ENCODE measurements at places on chromosomes 13 and 19.

DNA sequence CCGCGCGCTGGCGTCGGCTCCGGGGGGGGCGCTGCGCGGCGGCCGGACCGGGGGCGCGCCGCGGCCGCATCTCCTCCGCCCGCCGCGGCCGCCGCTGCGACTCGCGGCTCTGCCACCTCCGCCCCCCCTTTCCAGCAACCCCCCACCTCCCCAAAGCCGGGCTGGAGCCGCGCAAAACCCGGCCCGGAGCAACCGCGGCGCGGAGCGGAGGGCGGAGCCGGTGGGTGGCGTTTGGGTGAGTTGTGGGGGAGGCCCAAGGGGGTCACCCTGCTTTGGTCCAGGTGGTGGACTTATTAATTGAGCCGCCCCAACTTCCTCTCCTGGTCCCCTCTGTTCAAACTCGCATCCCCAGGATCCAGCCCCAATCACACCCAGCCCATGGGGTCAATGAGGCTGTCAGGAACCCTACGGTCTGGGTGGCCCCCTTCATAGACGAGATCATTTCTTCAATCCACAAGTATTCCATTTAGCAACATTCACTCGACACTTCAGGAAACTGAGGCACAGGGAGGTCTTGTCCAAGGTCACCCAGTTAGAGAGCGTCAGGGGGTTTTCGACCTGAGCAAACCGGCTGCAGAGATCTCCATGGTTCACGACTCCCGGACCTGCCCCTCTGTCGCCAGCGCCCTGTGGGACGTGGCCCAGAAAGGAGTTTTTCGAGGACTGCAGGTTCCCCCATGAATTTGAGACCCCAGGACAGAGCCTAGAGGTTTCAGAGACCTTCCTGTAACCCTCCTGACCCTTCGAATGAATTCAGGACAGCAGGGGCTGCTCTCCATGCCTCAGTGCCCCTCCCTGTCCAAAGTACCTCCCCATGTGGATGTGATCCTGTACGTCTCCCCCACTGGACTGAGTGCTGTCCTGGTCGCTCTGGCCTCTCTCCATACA is 22.4 kb upstream of the SEMA6B start:
- no peak for DNase-seq

GRCh38 chr13:99834246-99834645 is 137.3 kb downstream of the ZIC5 start:
- no peak for DNase-seq

DNA sequence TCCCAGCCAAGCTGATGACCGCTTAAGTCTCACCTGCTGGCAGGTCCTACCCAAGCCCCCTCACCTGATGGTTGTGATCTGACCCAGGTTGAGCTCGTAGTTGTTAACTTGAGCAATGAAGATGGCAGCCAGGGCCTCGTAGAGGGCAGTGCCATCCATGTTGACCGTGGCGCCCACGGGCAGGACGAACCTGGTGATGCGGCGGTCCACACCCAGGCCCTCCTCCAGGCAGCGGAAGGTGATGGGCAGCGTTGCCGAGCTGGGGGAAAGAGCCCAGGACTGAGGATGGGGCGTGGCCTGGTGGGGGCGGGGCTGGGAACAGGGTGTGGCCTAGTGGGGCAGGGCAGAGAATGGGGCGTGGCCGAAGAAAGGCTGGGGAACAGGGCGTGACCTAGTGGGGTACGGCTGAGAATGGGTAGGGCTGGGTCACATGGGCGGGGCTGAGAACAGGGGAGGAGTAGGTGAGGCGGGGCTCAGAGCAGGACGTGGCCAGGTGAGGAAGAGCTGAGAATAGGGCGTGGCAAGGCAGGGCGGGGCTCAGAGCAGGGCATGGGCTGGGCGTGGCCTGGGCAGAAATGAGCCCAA is 12.9 kb downstream of the OR7C2 start:
- no peak for DNase-seq

GRCh38 chr13:42651936-42652641 is 78.1 kb downstream of the TNFSF11 start:
- DNase-seq: no peak

DNA sequence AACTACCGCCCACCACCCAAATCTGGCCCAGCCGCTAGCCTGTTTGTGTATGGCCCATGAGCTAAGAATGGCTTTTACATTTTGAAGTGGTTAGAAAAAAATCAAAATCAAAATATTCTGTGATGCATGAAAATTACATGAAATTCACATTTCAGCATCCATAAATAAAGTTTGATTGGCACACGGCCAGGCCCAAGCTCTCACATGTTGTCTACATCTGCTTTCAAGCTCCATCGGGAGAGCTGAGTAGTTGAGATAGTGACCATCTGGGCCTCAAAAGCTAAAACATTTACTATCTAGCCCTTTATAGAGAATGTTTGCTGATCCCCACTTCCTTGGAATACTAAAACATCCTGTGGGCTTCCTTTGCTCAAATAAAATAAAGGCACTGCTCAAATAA is 14.5 kb downstream of the RFX2 start:
- no peak for DNase-seq

- DNase-seq: no peak
These were observed 587.4 kb downstream of the LMO7 start for GRCh38 chr13:76223565-76223964.

DNA sequence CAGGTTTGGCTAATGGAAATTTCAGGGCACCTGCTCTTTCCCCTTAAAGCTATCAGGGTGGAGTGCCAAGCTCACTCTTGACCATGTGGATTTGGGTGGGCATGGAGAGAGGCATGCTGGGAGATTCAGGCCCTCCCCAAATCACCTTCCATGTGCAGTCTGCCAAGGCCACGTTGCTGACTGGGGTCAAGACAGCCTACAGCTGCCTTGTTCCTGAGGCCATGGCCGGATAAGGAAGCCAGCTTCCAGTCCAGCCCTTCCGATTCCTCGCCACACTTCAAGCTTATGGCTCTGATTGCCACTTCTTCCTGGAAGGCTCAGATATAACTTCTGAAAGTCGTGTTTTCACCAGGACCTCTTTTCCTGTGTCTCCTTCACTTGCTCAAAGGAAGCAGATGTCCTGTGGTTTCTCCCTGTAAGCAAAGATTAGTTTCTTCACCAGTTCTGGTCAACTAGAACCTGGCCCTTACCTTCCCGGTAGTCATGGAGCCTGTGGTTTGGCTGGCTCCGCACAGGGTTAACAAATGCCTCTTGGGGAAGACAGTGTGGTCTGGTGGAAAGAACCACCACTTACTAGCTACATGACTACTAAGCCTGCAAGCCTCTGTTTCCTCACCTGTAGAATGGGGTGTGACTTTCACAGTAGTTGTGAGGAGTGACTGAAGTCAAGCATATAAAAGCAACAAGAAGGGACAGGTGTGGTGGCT is 16.1 kb upstream of the TPT1 start:
- no peak for DNase-seq

GRCh38 chr19:5191091-5191490 is 149.5 kb downstream of the PTPRS start:
- no peak for DNase-seq

- no peak for DNase-seq
These were observed 628 bp downstream of the CAPN12 start for GRCh38 chr19:38743394-38744297.

- DNase-seq: no peak
These were observed 1.2 kb downstream of the KIR2DL4 start for GRCh38 chr19:54804571-54804970.

- DNase-seq: no peak
These were observed 21.9 kb downstream of the ANKRD27 start for GRCh38 chr19:32652894-32653598.

- no peak for DNase-seq
These were observed 3.5 kb downstream of the SELENOV start for GRCh38 chr19:39518458-39518857.

DNA sequence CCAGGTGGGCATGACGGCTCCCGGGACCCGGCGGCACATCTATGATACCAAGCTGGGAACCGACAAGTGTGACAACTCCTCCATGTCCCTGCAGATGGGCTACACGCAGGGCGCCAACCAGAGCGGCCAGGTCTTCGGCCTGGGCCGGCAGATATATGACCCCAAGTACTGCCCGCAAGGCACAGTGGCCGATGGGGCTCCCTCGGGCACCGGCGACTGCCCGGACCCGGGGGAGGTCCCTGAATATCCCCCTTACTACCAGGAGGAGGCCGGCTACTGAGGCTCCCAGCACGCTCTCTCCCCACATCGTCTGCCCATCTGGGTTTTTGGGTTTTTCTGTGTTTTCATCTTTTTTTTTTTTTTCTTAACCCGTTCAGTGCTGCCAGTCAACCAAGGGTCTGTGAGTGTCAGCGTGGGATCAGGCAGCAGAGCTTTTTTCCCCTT is 2.3 kb upstream of the ABCA7 start:
- DNase-seq: no peak

- no peak for DNase-seq
These were observed 58.1 kb upstream of the SCEL start for GRCh38 chr13:77477299-77477848.

DNA sequence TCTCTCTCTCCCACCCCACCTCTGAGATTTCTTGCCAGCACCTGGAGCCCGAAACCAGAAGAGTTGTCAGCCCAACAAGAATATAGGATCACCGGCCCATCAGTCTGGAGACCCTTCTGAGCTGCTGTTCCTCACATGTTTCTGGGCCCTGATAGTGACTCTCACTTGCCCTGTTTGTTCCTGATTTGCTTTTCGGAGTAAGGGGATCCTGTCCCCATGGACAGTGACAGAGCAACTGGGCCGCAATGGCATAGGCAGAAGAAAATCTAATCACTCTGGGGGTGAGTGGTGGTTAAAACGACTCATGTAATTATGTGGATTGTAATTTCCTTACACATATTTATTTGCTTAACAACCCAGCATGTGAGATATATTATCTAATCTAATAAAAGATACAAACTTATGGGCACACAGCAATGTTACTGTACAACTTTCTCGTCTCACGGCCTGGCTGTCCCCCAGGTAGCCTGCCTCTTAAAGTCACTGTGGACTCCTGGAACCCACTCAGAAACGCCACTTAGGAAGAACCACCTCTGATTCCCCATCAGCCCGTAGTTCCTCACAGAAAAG is 663 bp upstream of the SMAD9 start:
- DNase-seq: no peak

- DNase-seq: no peak
These were observed 903 bp downstream of the PIN1 start for GRCh38 chr19:9836021-9836420.

DNA sequence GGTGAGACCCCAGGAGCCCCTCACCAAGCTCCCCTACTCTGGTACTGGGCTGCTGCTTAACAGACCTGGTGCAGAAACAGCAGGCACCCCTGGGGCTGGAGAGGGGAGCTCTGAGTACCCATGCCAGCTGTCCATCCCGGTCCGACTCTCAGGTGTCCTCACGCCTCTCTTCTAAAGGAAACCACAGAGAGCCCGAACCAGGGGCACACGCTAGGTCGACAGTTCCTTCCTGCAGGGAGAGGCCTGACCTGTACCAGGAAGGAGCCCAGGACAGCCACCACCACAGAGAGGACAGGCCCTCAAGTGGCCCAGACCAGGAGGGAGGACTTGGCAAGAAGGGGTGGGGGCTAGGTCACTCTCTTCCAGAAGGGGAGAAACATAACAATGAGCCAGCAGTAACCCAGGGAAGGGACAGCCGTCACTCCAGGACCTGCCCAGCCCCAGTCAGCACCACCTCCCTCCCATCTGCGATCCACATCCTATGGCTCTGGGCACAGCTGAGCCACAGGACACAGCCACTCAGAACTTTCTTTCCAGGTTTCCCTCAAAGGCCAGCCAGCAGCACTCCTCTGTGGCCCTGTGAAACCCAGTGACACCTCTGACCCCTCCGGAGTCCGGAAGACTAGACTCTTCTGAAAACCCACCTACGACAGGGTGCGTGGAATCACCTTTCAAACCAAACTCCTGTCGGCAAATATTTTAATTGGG is 13.0 kb upstream of the SLC35E1 start:
- DNase-seq: no peak

DNA sequence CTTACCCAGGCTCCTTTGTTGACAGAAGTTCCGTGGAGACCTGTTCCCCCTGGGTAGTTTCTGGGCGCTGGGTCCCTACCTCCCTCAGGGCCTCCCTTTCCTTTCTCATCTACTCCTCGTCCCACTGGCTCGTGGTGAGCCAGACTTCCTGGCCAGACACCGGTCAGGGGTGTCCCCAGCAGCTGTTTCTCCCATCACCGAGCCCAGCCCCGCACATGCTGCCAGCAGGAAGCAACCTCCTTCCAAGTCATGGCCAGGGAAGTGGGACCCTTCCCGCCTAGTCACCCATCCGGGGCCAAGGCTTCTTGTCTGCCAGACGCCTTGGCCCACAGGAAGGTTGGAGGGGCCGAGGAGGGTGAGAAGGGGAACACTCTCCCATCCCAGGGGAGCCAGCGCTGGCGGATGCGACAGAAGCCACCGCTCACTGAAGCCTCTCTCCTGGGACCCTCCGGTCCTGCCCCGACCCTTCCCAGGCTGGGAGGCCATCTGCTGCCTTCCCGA is 5.7 kb downstream of the PAK4 start:
- no peak for DNase-seq

- no peak for DNase-seq
These were observed 74.5 kb downstream of the GGACT start for GRCh38 chr13:100513987-100514670.

GRCh38 chr19:35813043-35813890 is 622 bp upstream of the PRODH2 start:
- DNase-seq: no peak

DNA sequence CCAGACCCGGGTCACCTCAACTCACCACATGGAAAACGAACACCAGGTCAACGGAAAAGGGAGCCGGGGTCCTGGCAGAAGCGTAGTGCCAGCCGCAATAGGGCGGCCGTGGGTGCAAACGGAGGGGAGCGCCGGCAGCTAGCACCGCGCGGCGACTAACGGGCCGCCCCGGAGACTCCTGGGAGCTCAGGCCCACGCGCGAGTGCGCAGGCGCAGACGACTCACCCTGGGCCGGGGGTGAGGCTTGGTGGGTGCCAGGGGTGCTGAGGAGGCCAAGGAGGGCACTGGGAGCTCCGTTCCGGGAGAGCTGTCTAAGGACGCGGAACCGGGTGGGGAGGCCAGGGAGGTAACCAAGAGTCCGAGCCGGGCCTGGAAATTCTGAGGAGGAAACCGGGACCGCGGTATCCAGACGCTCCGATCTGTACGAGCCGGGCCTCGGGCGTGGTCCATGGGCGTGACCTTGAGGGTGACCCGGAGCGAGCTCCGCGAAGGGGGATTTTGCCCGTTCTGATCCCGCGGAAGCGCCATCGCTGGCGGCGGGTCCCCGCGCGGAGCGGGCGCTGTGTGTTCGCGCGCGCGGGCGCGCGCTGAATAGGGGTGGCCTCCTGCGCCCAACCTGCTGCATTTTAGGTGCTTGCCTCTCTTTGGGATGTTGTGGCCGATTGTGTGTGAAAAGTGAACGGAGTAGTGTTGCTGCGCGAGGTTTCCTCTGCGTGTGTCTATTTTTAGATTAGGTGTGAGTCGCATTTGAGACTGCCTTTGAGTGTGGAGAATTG is at the start of gene ZNF382:
ZNF382 (plus strand) TSS at position 213 of the 776 bp plus-strand sequence. CDS start 4,602 bp downstream, outside the sequence.
- DNase-seq: peak; percentile 79

Measured in activated T-helper 1 cell treated with anti-CD3 and anti-CD28 coated beads, Interleukin-2, amount 50 U/mL, for 16 hours (primary cell).